Activated CD4-positive, alpha-beta T cell treated with anti-CD3 and anti-CD28 coated beads, Interleukin-10, Interleukin-2, amounts not matched to agents 100 ng/mL and 50 ng/mL, durations not matched to agents 16 hours and 8 hours (primary cell): ENCODE measurements at places on chromosomes 4 and X.

DNA sequence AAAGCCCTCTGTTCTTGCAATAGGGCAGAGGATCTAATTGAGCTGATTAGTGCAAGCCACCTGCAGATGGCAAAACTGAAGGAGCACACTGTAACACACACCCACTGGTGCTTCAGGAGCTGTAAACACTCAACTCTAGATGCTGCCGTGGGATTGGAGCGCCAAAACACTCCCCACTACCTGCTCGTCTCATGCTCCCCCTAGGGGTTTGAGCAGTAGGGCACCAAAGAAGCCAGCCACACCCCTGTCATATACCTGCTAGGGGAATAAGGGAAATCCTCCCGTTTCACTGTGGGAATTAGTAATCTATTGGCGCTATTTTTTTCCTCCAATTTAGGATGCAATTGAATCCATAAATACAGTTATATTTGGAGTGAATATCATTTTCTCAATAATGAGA is 360.2 kb downstream of the GLUD2 start:
- DNase-seq: peak; percentile 3

DNA sequence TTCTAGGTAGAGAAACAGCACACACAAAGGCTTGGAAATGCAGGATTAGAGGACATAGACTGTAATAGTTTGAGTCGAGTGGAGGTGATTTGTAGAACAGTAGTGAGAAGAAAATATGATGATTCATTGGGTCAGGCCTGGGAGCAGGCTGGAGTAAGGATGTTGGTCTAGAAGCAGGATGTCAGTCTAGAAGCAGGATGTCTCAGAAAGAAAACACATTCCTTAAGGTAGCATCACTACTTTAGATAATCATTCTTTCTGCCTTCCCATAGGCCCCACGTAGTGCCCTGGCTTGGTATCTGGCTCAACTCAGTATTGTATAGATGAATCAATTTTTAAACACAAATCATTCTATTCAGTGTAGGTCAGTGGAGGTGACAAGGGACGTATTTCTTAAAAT is 11.2 kb upstream of the DACH2 start:
- DNase-seq: no peak

DNA sequence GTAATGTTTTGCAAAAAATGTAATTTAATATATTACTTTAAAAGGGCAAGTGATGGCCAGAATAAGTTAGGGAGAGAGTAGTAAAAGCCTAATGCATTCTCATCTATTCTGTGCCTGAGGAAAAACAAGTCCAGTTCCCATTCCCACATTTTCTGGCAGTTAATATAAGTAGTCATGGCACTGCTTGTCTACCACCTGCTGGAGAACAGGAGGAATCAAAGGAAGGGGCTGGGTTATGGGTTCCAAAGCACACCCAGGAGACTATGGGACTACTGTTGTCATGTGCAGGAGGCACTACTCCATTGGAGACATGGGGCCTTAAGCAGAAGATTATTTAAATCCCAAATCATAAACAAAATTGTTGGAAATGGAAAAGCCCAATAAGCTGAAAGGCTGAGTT is 2618.6 kb downstream of the ARAP2 start:
- no peak for DNase-seq

- peak; percentile 73 for DNase-seq
Observed at GRCh38 chr4:15755321-15756155, 22.6 kb upstream of the CD38 start.

DNA sequence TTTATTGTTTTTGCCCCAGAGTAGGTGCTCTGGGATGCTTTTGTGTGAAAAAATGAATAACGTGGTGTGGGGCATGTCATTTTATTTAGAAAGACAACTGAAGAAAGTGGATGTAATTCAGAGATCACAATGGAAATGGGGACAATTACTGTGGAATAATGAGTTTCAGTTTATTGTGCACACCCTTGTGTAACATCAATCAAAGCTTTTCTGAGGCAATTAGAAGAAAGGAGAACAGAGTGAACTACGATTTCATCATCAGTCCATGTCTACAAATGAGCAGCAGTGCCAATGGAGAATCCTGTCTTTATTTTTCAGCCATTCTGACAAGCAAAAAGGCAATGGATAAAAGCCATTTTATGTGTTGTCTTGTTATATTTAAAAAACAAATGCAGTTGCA is 339.2 kb downstream of the TMA16 start:
- no peak for DNase-seq

DNA sequence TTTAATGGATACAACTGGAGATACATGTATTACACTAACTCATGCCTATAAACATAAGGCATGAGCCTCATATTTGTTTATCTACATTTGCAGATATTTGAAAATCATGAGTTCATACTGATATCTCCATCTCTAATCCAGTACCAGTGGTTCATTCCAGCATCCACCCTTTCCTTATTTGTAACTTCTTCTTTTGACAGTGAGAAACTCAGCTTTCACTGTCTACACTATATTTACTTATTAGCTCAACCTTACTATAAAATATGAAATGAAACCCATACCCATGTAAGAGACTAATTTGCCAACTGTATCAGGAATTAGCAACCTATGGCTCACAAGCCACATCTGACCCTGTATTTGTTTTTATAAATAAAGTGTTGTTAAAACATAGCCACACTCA is 161.9 kb upstream of the GPRIN3 start:
- DNase-seq: no peak

GRCh38 chr4:86927843-86928395 is 6.9 kb upstream of the AFF1 start:
- peak; percentile 26 for DNase-seq

- no peak for DNase-seq
Observed at GRCh38 chr4:1039493-1040343, 28.3 kb downstream of the FGFRL1 start.

DNA sequence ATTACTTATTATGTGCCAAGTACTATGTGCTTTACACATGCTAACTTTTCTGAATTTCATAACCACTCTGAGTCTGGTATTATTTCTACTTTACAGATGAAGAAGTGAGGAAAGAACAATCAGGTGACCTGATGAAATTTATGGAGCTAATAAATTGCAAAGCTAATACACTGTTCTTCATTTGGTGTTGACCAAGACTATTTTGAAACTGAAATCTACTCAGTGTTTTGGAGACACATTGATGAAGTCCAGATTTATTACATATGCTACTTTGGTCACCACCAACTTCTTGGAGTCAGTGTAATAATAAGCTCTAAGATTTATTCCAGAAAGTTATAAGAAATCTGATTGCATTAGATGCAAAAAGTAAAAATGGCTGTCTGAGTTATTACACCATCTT is 637.9 kb downstream of the FAT4 start:
- DNase-seq: no peak

DNA sequence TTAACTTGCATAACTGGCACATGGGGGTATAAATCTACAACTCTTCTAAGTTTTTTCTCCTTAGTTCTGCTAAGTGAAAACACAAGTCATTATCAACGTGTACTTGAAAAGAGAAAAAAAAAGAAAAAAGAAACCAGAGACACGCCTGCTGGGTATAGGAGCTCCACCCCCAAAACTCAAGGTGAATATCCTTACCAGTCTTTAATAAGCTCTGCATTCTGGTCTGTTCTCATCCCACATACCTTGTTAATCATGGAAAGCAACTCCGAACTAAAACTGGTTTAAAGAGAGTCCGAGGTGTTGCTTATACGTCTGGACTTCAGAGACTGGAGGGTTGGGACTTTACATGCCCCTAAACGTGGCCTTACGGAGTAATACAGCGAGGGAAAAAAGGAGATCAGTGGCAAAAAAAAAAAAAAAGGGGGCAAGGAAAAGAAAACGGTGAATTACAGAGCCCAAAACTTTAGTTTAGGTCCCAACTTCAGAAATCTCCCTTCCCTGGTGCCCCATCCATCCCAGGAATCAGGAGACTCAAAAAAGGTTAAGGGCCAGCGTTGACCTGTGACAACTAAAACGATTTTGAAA is 1.0 kb downstream of the PGRMC2 start:
- peak; percentile 54 for DNase-seq

DNA sequence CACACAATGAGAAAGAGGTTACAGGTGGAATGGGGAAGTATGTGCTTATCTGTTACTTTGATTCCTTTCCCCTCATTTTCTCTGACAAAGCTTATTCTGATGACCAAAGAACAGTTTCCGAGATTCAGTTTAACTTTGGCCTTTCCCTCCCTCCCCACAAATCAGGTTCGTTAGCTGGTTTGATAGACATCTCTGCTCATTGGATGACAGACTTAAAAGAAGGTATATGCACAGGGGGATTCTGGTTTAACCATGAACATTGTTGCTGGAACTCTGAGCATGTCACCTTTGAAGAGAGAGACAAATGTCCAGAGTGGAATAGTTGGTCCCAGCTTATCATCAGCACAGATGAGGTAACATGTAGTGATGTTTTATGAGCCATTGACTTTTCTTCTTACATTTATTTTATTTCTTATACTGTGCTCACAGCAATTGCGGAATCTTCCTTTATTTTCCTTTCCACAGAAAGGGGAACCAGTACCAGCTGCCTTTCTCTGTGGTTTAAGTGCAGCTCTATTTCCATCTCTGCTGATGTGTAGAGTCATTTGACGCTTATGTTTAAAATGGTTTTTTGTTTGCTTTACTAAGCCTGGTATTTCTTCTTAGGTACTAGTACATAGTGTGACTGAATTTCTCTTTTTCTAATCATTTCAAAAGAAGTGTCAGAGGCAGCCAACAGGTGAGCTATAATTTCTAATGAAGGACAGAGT is 125.0 kb downstream of the AKAP4 start:
- no peak for DNase-seq

DNA sequence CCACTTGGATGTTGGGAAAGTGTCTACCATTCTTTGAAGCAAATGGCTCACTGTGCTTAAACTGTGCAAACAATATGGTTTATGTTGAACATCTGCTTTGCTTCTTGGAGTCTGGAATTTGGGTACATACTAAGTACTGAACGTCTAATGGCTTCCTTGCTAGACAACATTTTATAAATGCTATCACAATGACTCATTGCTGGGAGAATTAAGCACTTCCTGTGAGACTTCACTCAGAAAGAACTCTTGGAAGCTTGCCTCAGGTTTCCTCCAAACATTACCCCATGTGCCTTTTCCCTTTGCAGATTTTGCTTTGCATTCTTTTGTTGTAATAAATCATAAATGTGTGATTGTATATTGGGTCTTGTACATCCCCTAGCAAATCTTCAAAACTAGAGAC is 139.7 kb downstream of the PACRGL start:
- DNase-seq: no peak

GRCh38 chr4:119020158-119020557 is 115.5 kb upstream of the MYOZ2 start:
- DNase-seq: no peak

DNA sequence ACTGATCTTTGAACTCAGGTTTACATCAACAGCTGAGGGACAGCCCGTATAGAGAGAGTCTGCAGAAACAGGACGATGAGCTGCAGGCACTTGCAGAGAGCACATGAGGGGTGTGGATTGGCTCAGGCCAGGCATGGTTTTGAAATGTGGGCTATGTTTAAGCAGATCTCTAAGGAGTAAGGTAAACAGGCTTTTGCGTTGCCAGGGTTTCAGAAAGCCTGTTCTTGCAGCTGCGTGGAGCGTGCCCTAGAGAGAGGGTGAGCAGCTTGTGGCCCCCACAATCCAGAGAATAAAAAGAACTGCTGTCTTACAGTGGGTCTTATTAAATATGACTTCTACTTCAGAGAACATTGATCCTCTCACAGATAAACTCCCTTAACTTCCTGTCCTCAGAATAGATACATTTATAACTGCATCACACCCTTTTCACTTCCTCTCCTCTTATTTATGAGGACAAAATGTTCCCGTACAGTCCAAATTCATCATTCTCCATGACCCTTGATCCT is 64.1 kb downstream of the TMA16 start:
- DNase-seq: no peak

- DNase-seq: peak; percentile 78
Observed at GRCh38 chr4:68373513-68373912, 23.6 kb upstream of the YTHDC1 start.

- no peak for DNase-seq
Observed at GRCh38 chrX:41308884-41309647, 24.9 kb upstream of the DDX3X start.

DNA sequence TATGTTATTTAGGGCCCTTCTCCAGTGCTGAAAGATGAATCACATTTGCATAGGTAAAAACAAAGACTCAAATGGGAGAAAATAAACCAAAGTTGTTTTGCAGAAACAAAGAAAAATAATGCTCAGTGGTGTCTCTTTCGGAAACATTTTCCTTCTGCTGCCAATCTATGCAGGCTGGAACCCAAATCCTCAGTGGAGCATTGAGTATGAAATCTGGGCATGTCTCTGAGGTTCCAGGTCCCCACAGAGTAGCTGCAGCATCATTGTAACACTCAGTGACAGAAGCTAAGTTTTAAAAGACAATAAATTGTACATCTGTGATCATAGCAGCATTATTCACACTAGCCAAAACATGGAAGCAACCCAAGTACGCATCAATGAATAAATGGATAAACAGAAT is 303.6 kb downstream of the FBXW7 start:
- DNase-seq: no peak

GRCh38 chrX:21678048-21678612 is 20.0 kb upstream of the KLHL34 start:
- no peak for DNase-seq

DNA sequence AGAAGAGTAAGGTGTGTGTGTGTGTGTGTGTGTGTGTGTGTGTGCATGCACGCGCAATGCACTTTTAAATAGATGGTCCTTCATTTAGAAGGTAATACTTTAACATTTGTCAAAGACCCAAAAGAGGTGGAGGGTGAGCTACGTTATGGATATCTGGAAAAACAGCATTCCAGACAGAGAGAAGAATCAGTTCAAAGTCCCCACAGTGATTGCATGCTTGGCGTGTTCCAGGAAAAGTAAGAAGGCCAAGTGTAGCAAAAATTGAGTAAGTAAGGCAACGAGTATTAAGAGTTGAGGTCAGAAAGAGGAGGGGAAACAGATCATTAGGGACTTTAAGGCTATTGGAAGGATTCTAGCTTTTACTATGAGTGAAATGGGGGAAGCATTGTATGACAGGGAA is 21.9 kb upstream of the GABRE start:
- no peak for DNase-seq

GRCh38 chr4:21780148-21780547 is 168.4 kb downstream of the KCNIP4 start:
- DNase-seq: no peak

GRCh38 chrX:120270567-120270966 is 20.0 kb downstream of the ZBTB33 start:
- DNase-seq: no peak

- no peak for DNase-seq
Observed at GRCh38 chr4:77113069-77113468, 37.3 kb upstream of the CCNI start.

DNA sequence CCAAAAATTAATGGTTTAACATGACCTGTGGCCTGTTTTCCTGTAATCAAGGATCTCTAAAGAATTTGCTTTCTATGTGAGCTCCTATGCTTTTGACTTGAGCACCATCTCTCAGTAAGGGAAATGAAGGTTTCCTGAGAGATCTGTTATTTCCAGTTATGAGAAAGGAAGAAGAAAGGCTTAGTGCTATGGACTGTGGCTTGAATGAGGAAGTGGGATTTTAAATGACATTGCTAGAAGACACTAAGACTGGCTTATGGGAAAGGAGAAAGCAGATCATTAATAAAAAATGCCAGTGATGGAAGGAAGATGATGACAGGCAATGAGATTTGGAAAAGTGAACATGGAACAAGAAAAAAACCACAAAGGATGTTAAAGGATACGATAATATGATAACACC is 285.4 kb downstream of the OPHN1 start:
- no peak for DNase-seq
